ENCODE measurements at places on chromosomes 7 and 10.

GRCh38 chr10:118594392-118595063 lies 920 bp downstream of the PRLHR start:
- DNase-seq = peak; percentile 72
- peaks cover 80% of the 10 kb centered on the region for H3K27me3 ChIP-seq
- peaks cover 5% of the 10 kb centered on the region for H3K4me1 ChIP-seq
- H3K36me3 ChIP-seq = no peaks in the 10 kb centered on the region

GRCh38 chr7:122520971-122521555 lies 177.9 kb downstream of the RNF133 start:
- no peaks in the 10 kb centered on the region for H3K36me3 ChIP-seq
- H3K27me3 ChIP-seq = no peaks in the 10 kb centered on the region
- H3K4me3 ChIP-seq = no peak overlapping the region
- H3K4me1 ChIP-seq = peaks cover 10% of the 10 kb centered on the region
- H3K27ac ChIP-seq = no peak overlapping the region
- no peak for DNase-seq

- H3K27me3 ChIP-seq = peaks cover 21% of the 10 kb centered on the region
- no peaks in the 10 kb centered on the region for H3K4me1 ChIP-seq
- H3K4me3 ChIP-seq = no peak overlapping the region
These were observed 102.6 kb downstream of the CPXM2 start for GRCh38 chr10:123788981-123789380.

DNA sequence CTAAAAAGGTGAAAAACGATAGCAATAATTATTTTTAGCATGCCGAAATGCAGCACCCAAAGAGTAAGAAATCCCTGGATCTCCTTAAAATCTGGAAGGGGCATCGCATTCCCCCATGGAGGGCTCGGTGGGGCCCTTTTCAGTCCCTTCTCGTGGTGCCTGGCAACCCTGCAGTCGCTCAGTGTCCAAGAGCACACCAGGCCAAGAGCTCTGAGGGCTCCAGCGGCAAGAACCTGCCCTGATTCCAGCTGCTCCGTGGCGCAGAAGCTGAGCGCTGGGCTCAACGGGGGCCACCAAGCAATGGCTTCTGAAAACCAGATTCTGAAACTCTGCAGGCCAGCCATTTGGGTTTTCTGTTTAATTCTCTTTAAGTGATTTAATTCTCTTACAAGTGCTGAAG lies 131.2 kb downstream of the PRKAG2 start:
- peaks cover 13% of the 10 kb centered on the region for H3K27me3 ChIP-seq
- no peaks in the 10 kb centered on the region for H3K36me3 ChIP-seq
- no peak overlapping the region for H3K27ac ChIP-seq
- DNase-seq = no peak

DNA sequence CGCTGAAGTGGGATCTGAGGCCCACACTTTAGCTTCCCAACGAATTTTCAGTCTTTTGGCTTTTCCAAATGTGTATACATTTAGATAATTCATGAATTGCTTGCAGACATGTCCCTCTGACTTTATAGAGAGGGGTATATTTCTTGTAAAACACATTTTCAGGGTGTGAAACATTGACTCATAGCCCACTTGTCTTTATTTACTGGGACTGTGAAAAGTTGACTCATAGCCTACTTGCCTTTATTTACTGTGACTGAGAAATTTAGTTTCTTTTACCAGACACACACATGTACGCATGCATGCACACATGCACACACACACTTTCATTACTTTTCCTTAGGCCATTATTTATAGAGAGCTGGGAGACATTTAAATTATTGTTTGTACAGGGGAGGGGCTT lies 79.1 kb downstream of the VTI1A start:
- peaks cover 4% of the 10 kb centered on the region for H3K4me1 ChIP-seq
- H3K27me3 ChIP-seq = no peaks in the 10 kb centered on the region
- no peak for DNase-seq

- peaks cover 52% of the 10 kb centered on the region for H3K27me3 ChIP-seq
- peak overlapping the region; percentile 71 for H3K27ac ChIP-seq
- H3K4me1 ChIP-seq = peaks cover 10% of the 10 kb centered on the region
- no peak for DNase-seq
- H3K36me3 ChIP-seq = no peaks in the 10 kb centered on the region
These were observed 959 bp upstream of the ATRNL1 start for GRCh38 chr10:115092258-115092554.

- DNase-seq = peak; percentile 0
- peaks cover 24% of the 10 kb centered on the region for H3K27me3 ChIP-seq
- H3K4me1 ChIP-seq = peaks cover 4% of the 10 kb centered on the region
- H3K36me3 ChIP-seq = no peaks in the 10 kb centered on the region
These were observed 178.3 kb upstream of the ZMIZ1 start for GRCh38 chr10:78890506-78890905.

- no peak for DNase-seq
- H3K27me3 ChIP-seq = no peaks in the 10 kb centered on the region
These were observed 20.1 kb downstream of the IFIT3 start for GRCh38 chr10:89347701-89348457.

All from progenitor cell of endocrine pancreas (in vitro differentiated cells).